ENCODE measurements at places on chromosomes 7 and 10.

DNA sequence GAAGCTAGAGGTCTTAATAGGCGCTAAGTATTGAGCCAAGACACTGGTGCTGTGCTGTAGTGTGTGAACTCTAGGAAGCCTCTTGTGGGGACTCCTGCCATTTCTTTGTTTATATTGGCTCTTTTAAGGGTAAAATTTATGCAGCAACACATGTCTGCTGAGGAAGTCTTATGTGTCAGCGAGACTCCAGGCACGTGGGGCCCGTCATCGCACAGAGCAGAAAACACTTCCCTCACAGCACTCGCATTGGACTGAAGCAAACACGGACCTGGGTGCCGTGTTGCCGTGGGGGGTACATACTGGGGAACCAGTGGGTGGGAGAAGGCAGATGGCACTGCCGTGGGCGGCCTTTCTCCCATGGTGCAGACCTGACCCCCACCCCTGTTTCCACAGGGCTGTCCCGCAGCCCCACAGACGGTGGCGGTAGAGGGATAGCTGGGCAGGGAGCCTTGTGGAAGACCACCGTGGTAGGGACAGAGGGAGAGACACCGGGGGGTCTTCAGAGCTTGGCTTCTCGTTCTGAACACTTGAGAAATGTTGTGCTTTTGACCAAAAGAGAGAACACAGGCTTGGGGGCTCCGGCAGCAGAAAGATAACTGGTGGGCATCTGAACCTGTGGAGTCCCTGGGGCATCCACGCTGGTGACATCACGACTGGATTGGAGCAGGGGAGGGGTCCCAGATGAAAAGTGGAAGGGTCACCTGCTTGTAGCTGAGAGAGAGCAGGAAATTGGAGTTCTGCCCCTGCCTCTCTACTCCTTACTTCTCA, 284.7 kb upstream of the SHH start:
- DNase-seq, result no peak

GRCh38 chr7:86469680-86470295, 173.9 kb upstream of the GRM3 start:
- no peak for DNase-seq

- DNase-seq, result no peak
Measured at GRCh38 chr7:65960351-65961074, 21.5 kb downstream of the GUSB start.

- no peak for DNase-seq
Measured at GRCh38 chr7:150629347-150629746, 2.8 kb downstream of the GIMAP6 start.

DNA sequence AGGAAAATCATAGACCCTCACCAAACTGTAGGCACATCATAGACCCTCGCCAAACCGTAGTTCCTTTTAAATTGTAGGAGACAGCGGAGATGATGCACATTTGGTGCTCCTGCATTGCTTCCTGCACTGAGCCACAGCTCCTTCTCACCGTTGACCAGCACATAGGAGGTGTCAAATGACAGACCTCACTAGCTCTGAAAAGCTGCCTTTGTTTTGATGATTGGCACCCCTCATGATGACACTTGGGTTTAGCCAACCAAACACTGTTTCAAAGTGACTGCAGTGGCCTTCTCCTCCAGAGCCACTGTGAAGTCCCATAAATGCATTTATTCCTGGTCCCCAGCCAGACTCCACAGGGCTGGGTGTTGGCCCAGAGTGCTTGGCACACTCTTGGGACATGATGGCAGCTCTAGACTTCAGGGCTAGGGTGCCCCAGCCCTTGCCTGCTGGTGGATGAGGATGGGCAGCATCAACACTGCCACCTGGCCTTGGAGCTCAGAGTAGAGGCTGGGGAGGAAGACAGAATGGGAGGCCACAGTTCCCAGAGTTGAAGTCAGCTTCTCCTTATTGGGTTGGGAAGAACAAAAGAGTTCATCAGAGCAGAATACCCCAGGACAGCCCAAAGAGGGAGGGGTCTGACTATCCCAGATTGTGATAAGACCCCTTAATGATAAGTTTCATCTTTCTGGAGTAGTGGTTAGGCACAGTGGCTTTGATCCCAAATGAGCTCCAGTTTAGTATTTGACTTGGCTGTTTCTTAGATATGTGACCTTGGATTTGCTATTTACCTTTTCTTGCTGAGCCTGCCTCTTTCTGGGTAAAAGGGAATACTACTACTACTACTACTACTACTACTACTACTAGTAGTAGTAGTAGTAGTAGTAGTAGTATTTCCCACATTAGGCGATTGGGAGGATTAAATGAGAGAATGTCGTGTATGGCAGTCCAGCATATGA, 75.3 kb downstream of the MTPN start:
- DNase-seq, result no peak

GRCh38 chr7:68604541-68604940, 993.7 kb upstream of the AUTS2 start:
- DNase-seq, result no peak

- DNase-seq, result no peak
Measured at GRCh38 chr7:28266402-28266801, 85.8 kb upstream of the JAZF1 start.

DNA sequence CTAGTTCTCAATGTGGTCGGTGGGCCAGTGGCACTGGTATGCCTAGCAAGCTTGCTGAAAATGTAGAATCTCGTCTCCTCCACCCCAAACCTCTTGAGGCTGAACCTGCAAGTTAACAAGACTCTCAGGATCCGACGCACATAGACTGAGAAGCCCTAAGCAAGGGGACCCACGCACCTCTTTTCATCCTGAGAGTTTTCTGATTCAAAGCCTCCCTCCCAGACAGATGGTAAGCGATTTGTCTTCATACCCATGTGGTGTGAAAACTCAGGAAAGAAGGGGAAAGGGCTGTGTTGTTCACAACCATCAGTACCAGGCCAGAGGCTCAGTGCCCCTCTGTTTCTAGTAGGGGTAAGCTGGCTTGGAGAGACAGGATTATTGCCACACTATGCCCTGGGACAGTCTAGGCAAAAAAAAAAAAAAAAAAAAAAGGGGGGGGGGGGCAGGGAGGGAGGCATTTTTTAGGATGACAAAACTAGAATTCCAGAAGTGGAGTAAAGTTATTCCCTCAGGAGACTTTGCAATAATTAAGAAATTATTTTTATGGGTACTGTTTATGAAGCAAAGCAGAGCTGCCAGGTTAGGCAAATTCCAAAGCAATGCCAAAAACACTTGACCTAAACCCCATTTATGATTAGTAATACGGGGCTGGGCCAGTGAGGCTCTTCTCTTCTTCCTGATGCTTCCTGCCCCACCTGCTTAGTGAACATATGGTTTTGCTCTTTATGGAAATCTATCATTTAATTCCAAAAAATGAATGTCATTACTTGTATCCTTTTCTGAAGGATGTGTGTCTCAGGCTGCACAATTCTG, 117.6 kb upstream of the PDLIM1 start:
- no peak for DNase-seq

GRCh38 chr7:98681951-98682350, 64.9 kb downstream of the NPTX2 start:
- DNase-seq, result no peak

- no peak for DNase-seq
Measured at GRCh38 chr10:131109291-131109690, 202.2 kb downstream of the TCERG1L start.

DNA sequence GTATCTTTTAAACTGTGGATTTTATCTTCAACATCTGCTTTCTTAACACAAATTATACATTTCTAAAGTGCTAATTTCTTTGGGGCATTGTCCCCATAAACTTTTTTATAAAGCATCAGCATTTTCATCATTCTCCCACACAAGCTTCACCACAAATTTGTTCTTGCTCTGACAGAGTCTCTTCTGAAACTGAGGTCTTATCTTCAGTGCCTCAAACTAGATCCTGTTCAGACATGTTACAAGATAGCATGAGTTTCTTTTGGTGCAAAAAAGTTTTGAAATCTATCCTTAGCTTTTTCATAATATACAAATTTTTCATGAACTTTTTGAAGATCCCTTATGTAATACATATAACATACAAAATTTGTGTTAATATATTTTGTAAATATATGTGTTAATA, 346.6 kb downstream of the IPMK start:
- no peak for DNase-seq

- no peak for DNase-seq
Measured at GRCh38 chr7:79414910-79415309, 38.6 kb downstream of the MAGI2 start.

- DNase-seq, result no peak
Measured at GRCh38 chr10:4174197-4174596, 389.2 kb upstream of the KLF6 start.

DNA sequence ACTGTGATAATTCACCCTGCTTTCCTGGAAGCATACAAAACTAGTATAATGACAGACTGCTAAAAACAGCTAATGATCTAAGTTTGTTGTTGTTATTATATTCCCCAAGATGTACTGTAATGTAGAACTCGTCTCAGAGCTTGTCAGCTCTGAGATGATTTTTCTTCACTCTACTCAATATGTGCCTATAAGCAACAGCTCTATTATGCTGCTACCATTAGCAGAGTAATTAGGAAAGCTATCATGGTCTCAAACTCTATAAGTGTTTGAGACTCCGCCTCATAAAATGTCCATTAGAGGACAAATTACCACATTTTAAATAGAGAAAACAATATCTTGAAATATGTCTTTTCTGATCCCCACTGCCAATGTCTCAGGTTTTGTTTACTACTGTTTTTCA, 476.5 kb upstream of the PCDH15 start:
- no peak for DNase-seq

GRCh38 chr7:24965831-24966708, 13.9 kb downstream of the OSBPL3 start:
- peak; percentile 16 for DNase-seq

DNA sequence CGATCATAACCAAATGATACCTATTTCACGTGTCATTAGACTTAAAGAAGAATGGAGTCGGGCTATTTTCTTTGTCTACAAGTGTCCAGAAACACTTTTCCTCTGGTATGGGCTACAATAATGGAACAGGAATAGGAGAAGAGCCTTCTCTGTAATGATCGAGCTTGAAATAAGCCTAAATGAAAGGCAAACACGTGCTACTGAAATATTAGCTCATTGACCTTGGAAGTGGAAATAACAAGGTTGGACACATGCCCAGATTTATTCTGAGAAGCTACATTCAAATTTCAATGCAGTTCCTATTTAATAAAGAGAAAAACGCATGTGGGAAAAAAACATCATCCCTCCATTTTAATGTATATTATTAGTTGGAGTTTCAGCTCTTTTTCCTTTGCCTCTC, 254.7 kb upstream of the PTER start:
- DNase-seq, result no peak

- no peak for DNase-seq
Measured at GRCh38 chr7:6917258-6917657, 91.2 kb upstream of the CCZ1B start.

DNA sequence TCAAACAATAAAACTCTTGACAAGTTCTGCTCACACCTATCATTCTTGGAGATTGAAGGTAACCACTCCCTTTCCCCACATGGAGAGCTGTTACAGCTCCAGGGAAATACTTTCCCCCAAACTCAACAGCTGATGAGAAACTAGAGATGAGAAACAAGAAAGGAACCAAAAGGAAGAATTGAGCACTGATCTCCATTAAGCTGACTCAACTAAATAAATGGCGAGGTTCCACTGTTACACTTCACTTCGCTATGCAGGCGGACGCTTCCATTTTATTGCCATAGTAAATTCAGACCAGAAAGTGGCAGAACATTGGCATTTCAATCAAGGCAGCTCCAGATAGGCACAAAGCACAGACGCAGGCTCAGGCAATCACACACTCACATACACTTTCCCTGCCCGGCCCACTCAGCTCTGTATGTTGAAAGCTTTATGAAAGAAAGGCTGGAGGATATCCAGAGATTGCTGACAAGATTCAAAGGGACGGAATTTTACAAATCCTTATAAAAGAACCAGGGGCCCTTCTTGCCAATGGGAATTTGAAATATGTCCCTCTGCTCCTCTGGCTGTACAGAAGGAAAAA, 11.5 kb upstream of the YAE1 start:
- no peak for DNase-seq

- no peak for DNase-seq
Measured at GRCh38 chr10:76647301-76647700, 990.3 kb downstream of the KCNMA1 start.

DNA sequence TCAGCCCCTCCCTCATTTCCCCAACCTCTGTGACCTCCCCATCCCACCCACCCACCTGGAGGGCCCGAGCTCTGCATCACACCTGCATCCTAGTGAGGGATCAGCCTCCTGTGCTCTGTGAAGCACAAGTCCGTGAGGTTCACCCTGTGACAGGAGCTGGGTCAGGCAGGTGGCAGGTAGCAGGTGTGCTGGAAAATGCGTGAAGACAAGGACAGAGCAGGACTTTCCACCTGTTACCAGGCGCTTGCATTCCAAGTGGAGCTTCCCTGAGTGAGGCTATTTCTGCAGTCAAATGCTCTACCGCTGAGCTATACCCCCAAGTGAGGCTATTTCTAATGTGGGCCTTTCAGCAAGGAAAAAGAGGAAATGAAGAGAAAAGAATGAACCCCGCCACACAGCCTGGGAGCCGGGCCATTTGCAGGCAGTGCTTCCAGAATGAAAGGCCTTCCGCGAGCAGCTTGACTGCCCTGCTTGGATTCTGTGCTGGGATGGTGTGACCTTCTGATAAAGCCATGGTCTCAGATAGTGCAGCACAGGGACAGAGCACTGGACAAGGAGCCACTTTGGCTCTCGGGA, 13.3 kb upstream of the CPXM2 start:
- DNase-seq, result no peak

- DNase-seq, result no peak
Measured at GRCh38 chr10:121532292-121532864, 65.9 kb downstream of the FGFR2 start.

GRCh38 chr7:139731802-139732470, 45.9 kb downstream of the HIPK2 start:
- DNase-seq, result no peak

- DNase-seq, result no peak
Measured at GRCh38 chr10:49118430-49119074, 3.2 kb upstream of the VSTM4 start.

DNA sequence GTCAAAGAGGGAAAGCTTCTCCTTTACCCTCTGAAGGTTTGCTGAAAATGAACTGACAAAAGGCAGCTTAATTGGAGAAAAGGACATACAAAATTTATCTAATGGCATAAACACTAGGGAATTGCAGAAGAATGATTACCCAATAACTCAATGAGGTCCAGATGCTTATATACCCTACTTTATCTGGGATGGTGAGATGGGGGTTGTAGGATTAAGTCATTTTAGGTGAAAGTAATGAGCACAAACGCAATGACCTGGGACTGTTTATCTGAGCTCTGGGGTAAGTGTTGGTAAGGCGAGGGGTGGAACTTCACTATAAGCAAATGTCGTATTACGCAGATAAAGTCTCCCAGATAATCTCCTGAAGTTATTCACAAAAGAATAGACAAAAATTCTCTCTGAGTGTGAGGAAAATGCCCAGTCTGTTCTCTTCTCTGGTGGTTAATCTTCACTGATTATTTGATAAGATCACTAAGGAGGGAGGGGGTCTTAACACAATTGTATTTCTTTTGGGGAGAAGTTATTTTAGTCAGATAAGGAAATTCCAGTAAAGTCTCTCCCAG, 1067.8 kb downstream of the DNAJB9 start:
- DNase-seq, result no peak

- no peak for DNase-seq
Measured at GRCh38 chr10:21860718-21861117, 142.8 kb downstream of the DNAJC1 start.

Measured in stimulated activated CD8-positive, alpha-beta memory T cell treated with anti-CD3 and anti-CD28 coated beads, Interleukin-15, amount 100 ng/mL, for 4 hours (primary cell).